Stimulated activated CD8-positive, alpha-beta memory T cell treated with anti-CD3 and anti-CD28 coated beads, Interleukin-4, amount 100 ng/mL, for 1 hour (primary cell): ENCODE measurements at places on chromosomes 4 and X.

GRCh38 chr4:82776925-82777542, 21.6 kb downstream of the SCD5 start:
- DNase-seq = no peak

- no peak for DNase-seq
Measured at GRCh38 chrX:58025979-58026378, 115.7 kb upstream of the ZXDA start.

DNA sequence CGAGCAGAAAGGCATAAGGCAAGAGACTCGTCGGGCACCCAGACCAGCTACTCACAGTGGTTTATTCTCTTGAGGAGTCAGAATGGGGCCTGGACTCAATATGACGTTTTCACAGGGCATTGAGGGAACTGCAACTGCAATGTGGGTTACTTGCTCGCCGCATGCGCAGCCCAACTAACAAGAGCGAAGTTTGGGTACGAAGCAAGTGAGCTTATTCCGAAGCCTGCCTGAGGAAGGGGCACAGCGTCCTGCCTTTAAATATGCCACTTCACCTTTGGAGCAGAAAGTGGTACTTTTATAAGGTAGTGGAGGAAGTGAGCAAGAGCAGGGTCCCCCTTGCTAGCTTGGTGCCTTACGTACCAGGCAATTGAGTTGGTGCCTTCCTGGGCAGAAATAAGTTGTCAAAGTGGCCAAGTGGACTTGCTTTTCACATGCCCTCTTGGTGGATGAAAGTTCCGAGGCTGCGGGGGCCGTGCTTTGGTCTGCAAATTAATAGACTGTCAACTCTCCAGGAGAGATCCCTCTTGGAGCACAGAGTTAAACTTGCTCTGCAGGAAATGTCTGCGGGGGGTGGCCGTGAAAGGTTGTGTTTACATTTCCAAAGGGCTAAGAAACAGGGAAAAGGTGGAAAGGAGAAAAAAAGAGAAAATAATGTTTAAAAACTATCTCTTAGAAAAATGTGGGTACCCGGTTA, 480.4 kb downstream of the TRIML1 start:
- DNase-seq = no peak

GRCh38 chr4:184506527-184507121, 32.3 kb upstream of the IRF2 start:
- DNase-seq = no peak
